ENCODE measurements at places on chromosomes 3 and 15. TPM values are rescaled to one million over a fixed set of nuclear protein-coding genes. Genes with fewer than 3 reads are reported as not detected.

DNA sequence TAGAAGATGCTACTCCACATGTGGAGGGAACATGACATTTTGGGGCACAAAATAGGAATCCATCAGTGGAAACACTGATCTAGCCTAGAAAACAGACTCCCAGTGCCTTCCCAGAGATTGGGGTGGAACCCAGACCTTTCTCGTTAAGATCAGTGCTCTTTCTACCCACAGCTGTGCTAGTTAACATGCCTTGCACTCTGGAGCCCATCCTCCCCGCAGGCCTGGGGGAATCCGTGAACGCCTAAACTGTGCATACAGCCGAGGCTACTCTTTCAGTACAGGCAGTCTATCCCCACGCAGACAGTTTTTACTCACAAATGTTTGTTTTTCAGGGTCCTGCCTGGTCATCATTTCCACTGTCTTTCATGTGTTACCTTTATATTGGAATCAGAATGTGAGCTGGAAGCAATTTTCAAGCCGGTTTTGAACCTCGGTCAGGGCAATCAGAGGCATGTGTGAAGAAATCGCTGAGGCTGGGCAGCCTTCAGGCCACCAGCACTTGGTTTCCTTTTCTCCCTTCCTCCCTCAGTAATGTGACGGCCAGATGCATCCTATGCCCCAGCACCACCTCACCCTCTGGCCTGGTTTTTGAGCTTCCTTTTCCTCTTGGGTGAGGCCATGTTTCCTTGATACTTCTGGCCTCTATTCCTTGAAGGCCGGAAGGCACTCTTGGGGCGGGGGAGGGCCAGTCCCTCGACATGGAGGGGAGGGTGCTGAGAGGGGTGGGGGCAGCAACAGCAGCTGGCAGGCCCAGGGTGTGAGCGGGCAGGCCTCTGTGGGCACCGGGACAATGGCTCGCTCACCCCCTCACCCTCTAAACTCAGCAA lies 123.6 kb upstream of the GALNT15 start:
- no peak for DNase-seq

CFAP91 gene
- 11.6 TPM for total RNA-seq

DNA sequence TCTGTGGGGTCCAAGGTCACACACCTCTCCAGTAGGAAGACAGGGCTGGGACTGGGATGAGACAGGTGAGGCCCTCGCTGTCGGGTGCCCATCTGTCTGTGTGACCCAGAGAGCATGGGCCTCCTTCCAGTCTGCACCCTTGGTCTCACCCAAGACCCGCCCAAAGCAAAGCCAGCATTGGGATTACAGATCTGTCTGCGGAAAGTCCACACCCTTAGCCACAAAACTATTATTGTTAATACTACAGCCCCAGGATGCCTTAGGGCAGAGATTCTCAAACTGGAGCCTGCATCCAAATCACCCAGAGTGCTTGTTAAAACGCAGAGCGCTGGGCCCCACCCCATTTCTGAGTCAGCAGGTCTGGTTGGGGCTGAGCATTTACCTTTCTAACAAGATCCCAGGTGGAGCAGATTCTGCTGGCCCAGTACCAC lies 58.5 kb upstream of the ZNF148 start:
- DNase-seq, result peak; percentile 5

- no peak for DNase-seq
These were observed 56.9 kb upstream of the DPH6 start for GRCh38 chr15:35602836-35603235.

SCN5A gene
- 1.5 TPM for total RNA-seq

DNA sequence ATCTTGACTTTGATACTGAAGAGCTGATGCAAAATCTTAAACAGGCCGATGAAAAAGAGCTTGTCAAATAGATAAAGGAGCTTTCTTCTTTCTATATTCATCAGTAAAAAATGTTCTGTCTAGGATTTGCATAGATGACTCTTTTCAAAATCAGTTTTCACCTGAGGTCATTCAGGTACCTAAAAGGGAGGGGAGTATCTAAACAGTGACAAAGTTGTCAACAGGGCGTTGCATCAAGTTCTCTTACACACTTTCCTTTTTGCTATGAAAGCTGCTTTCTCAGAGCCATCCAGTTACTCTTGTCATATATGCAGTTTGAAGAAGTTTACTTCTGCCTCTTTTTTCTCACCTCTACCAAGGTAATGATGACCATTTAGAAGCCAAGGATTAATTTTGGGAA lies 60.0 kb downstream of the AKAP13 start:
- no peak for DNase-seq

RABL3 gene
- 24.2 TPM for total RNA-seq

DNA sequence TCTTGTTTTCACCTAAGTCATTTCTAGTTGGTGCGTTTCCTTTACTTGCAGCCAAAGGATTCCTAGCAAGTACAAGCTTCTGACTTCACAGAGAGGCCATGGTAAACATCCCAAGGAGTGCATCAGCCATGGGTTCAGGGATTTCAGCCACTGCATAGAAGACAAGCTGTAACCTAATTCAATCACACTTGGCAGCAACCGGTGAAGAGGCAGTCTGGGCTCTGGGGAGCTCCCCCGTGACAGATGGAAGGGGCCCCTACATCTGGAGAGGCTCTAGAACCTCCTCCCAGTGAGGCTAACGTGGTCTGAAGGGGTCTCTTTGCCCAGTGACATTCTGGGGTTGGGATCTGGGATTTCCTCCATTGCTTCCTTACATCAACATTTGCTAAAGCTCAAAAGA lies 8.4 kb upstream of the SNRPA1 start:
- no peak for DNase-seq

- DNase-seq, result no peak
These were observed 183.7 kb downstream of the RPLP1 start for GRCh38 chr15:69636169-69636915.

GRCh38 chr15:82680200-82681102 lies 29.2 kb downstream of the AP3B2 start:
- DNase-seq, result peak; percentile 81

DNA sequence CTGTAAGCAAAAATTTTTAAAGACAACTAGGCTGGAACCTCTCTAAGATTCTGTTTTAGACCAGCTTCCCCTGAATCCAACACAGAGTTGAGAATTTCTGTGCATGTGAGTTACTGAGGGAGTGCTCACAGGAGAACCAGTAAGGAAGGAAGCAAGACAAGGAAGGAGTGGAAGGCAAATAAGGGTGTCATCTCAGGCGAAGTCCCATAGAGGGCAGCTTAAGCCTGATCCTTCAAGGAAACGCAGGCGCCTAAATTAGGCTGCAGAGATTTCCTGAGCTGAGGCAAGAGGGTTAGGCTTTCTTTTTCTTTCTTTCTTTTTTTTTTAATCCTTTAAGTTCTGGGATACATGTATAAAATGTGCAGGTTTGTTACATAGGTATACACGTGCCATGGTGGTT lies 36.2 kb upstream of the COL6A6 start:
- no peak for DNase-seq

DNA sequence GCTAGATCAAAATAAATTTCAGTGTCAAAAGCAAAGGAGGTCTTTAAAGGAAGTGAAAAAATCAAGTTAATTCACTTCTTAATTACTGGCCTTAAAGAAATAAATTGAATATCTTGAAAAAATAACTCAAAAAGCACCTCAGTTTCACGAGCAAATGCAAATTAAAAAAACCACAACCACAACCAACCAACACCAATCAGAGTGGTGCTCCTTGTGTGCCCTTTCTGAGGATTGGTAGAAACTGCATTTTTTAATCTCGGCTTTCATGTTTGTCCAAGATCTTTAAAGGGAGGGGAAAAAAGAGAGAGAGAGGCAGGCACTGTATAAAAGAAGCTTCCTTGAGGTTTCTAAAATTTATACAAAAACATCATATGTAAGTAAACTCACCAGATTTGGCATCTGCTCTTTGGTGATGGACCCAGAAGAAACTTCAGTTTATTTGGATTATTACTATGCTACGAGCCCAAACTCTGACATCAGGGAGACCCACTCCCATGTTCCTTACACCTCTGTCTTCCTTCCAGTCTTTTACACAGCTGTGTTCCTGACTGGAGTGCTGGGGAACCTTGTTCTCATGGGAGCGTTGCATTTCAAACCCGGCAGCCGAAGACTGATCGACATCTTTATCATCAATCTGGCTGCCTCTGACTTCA lies at the start of gene GPR15:
GPR15 (plus strand) TSS at position 357 of the 653 bp plus-strand sequence; CDS start at position 413, 56 bp downstream.
- no peak for DNase-seq

GRCh38 chr3:14514323-14514720 lies 25.8 kb downstream of the GRIP2 start:
- no peak for DNase-seq

GRCh38 chr15:38588672-38589071 lies 24.1 kb upstream of the RASGRP1 start:
- no peak for DNase-seq

PCSK6 gene
- 4.4 TPM for total RNA-seq

GRCh38 chr3:41768363-41768762 lies 193.5 kb downstream of the ULK4 start:
- DNase-seq, result no peak

- no peak for DNase-seq
These were observed 8.5 kb upstream of the IL17RD start for GRCh38 chr3:57173687-57174086.

DNA sequence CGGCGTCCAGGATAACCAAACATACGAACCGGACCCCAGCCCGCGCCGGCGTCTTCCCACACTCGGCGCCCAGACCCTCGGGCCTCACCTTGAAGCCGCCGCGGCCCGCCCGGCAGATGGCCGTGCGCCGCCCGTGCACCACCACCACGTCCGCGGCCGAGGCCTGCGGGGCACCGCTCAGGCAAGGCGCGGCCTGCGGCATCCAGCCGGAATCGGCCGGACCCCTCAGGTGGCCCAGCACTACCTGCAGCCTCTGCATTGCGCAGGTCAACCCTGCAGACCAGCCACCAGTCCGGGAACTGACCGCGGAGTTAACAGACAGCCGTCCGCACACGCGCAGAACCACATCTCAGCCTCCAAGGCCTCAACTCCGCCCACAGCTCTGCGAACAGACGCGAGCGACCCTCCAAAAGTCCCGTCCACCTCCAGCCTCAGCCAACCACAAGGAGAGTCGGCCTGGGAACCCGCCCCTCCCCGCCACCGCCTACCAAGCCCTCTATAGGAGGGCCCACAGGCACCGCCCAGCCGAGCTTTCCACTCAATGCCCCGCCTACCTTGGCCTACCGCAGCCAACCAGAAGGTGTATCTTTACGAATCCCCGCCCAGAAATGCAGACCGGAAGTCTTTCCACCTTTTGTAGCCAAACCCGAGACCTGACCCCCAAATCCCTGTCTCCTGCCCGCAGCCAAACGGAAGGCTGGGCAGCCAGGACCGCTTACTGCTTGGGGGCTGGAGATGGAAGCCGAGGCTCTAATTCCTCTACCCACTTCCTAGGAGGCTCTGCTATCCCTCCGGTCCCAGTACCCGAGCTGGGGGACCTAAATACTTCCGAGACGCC lies at the start of gene ACAA1:
ACAA1 (minus strand) TSS at position 351 of the 838 bp plus-strand sequence; CDS start at position 259, 92 bp downstream.
- DNase-seq, result peak; percentile 100

NPAP1 gene
- total RNA-seq, result not detected

POLR2H gene
- 89.2 TPM for total RNA-seq
